Activated CD8-positive, alpha-beta memory T cell treated with anti-CD3 and anti-CD28 coated beads, Interleukin-2, amount 10 ng/mL, durations not matched to agents 7 days and 5 days (primary cell): ENCODE measurements at places on chromosomes 12 and 14. TPM values are rescaled to one million over a fixed set of nuclear protein-coding genes. Genes with fewer than 3 reads are reported as not detected.

Gene BAG5
- 29.9 TPM for total RNA-seq

Gene ZFP36L1
- total RNA-seq = 53.6 TPM

Gene OTUB2
- 4.2 TPM for total RNA-seq

Gene HCAR2
- total RNA-seq = not detected

Gene PRICKLE1
- 0.61 TPM for total RNA-seq

Gene OR6C65
- not detected for total RNA-seq

Gene NGB
- total RNA-seq = not detected

Gene LBHD2
- not detected for total RNA-seq

Gene RFX4
- not detected for total RNA-seq

Gene NELL2
- 22.7 TPM for total RNA-seq

Gene C12orf54
- total RNA-seq = not detected

Gene ATP5F1B
- total RNA-seq = 726 TPM

Gene ADAM20
- total RNA-seq = 0.16 TPM

DNA sequence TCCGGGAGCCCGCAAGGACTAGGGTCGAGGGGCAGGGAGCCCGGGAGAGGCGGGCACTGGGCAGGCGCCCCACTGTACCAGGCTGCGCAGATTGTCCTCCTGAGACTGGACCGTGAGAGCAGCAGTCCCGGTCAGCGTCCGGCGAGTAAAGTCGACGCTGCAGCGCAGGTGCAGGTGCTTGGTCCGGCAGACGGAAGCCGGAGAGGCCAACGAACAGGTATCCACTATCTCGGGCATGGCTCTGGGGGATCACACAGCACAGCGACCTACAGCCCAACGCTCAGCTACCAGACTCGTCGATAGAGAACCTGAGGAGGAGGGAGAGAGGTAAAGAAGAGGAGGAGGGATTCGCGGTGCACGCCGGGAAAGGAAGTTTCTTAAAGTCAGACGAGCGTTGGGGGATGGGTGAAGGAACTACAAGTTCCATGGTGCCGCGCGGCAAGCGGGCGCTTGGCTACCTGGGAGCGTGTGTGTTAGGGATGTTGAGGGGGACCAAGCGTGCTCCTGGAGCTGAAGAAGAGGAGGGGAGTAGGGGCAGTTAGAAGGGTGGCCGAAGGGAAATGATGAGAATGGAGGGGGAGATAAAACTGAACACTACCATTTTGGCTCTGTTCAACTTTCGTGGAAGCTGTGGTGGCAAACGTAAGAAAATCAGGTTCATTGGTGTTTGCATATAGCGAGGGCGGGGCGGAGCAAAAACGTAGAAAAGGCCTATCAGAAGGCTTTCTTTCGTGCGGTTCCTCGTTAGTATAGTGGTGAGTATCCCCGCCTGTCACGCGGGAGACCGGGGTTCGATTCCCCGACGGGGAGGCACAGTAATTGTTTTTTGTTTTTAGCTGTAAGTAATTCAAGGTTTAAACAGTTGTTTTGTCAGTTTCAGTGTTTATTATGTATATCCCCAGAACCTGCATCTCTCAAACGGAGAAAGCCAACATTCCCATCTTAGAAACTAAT, at the start of gene LTA4H:
Gene LTA4H, minus strand, starts transcription at position 305 of the 954 bp plus-strand sequence. Its CDS starts 68 bp downstream, at position 237.
- DNase-seq = peak; percentile 98
- H3K27me3 ChIP-seq = no peaks in the 10 kb centered on the region
- H3K4me3 ChIP-seq = no peak within 1 kb of the TSS
- peaks cover 8% of the 10 kb centered on the region for H3K4me1 ChIP-seq

DNA sequence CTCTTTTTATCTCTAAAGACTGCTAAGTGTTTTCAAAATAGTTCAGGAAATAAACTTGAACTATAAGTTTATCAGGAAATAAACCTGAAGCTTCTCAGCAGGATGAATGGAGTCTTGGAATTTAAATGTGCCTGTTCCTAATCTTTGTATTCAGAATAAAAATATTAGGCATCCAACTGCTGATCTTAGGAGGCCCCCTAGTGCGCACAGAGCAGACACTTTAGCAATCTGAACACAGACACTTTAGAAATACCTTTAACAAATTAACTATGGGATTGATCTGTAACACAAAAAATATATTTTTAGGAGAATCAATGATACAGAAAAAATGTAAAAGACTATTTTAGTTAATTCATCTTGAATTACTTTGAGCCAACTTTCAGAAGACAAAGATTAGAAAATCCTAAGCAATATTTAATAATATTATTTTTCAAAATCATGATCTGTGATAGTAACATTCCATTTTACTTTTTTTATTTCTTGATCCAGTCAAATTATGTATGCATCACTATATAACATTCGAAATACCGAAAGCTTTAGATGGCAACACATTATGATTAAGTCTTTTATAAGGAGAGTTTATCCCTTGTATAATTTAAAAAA, 80.9 kb downstream of the SLC41A2 start:
- peaks cover 3% of the 10 kb centered on the region for H3K4me1 ChIP-seq
- H3K27me3 ChIP-seq = peaks cover 17% of the 10 kb centered on the region
- no peak overlapping the region for H3K4me3 ChIP-seq
- H3K36me3 ChIP-seq = peaks cover 4% of the 10 kb centered on the region

GRCh38 chr14:78970677-78971076, 800.5 kb downstream of the NRXN3 start:
- no peak overlapping the region for H3K4me3 ChIP-seq
- no peaks in the 10 kb centered on the region for H3K36me3 ChIP-seq
- no peak for DNase-seq
- no peaks in the 10 kb centered on the region for H3K27me3 ChIP-seq
- no peak overlapping the region for H3K27ac ChIP-seq

- no peak overlapping the region for H3K27ac ChIP-seq
- no peaks in the 10 kb centered on the region for H3K27me3 ChIP-seq
- H3K4me1 ChIP-seq = no peaks in the 10 kb centered on the region
Measured at GRCh38 chr12:28331130-28331529, 140.9 kb downstream of the CCDC91 start.

DNA sequence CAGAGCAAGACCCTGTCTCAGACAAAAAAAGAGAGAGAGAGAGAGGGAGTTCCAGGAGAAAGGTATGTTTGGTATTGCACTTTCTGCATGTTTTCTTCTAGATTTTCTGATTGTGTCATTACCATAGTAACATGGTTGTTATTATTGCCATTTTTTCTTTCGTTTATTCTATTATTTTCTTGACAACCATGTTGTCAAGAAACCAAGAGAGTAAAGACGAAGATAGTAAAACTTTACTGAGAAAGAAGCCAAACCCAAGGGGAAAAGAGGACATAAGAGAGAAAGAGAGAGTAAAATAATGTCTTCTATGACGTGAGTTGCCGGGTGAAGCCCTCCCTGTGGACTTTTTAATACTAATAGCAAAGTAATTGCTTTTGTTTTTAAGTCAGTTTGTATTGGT, 1186.0 kb upstream of the SEL1L start:
- no peak for DNase-seq
- no peaks in the 10 kb centered on the region for H3K27me3 ChIP-seq
- H3K36me3 ChIP-seq = no peaks in the 10 kb centered on the region
- H3K27ac ChIP-seq = no peak overlapping the region
- H3K4me3 ChIP-seq = no peak overlapping the region
- no peaks in the 10 kb centered on the region for H3K4me1 ChIP-seq

DNA sequence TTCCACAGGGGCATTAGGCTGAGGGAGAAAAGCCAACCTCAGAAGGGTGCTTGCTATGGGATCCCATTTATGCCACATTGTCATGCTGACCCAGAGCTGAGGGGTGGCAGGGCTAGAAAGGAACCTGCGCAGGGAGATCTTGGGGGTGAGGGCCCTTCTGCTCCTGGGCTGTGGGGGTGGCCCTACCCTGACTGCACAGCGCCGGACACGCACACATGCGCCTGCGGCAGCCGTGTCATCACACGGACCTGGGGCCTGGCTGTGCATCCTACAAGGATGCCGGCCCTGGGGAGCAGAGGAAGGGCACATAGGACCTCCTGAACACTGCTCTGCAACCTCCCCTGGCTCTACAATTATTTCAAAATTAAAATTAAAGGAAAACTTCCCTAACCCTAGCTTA, 6.9 kb downstream of the CDCA4 start:
- H3K27ac ChIP-seq = peak overlapping the region; percentile 44
- H3K4me1 ChIP-seq = peaks cover 62% of the 10 kb centered on the region
- DNase-seq = no peak
- H3K4me3 ChIP-seq = no peak overlapping the region
- peaks cover 58% of the 10 kb centered on the region for H3K36me3 ChIP-seq

GRCh38 chr12:106331599-106331998, 25.9 kb upstream of the POLR3B start:
- H3K36me3 ChIP-seq = no peaks in the 10 kb centered on the region
- peaks cover 4% of the 10 kb centered on the region for H3K4me1 ChIP-seq
- no peaks in the 10 kb centered on the region for H3K27me3 ChIP-seq
- H3K4me3 ChIP-seq = no peak overlapping the region
- DNase-seq = no peak

GRCh38 chr14:35534208-35534872, 376 bp downstream of the INSM2 start:
- peaks cover 62% of the 10 kb centered on the region for H3K27me3 ChIP-seq
- H3K36me3 ChIP-seq = no peaks in the 10 kb centered on the region
- H3K27ac ChIP-seq = no peak overlapping the region
- peaks cover 8% of the 10 kb centered on the region for H3K4me1 ChIP-seq

- H3K27me3 ChIP-seq = no peaks in the 10 kb centered on the region
- H3K4me1 ChIP-seq = no peaks in the 10 kb centered on the region
- no peak for DNase-seq
- H3K27ac ChIP-seq = no peak overlapping the region
- no peaks in the 10 kb centered on the region for H3K36me3 ChIP-seq
Measured at GRCh38 chr14:87044807-87045206, 948.2 kb downstream of the GALC start.

DNA sequence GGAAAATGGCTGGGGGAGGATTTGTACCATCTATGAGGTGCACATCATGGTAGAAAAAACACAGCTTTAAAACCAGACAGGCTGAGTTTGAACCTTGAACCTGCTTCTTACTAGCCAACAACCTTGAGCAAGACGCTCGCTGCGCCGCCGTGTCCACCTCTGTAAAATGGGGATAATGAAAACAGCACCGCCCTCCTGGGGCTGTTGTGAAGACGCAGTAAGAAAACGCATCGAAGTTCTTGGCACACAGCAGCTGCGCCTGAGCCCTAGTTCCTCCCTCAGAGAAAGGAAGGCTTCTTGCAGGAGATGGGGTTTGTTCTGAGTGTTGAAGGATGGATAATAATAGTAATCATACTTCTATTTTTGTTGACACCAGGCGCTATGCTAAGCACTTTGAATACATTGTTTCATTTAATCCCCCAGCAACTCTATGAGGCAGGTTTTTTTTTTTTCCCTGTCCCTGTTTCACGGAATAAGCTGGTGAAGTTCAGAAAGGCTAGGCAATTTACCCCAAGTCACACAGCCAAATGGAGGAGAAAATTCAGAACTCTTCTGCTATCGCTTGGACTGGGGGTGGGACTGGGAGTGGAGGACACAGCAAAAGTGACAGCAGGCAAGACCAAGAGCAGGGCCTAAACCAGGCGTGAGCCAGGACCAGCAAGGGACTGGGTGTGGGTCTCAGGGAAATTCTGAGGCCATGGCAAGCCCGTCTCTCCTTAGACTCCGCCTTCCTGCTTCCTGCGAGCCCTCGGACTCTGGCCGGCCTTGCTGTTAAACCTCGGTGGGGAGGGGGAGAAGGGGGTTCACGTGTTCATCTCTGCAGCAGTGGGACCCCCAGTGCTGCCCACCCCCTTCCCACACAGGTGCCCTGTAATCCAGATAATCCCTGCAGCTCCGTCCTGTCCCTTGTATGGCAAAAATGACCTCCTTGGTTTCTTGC, 97.5 kb downstream of the LRRC74A start:
- H3K36me3 ChIP-seq = no peaks in the 10 kb centered on the region
- peaks cover 44% of the 10 kb centered on the region for H3K4me1 ChIP-seq
- H3K27me3 ChIP-seq = no peaks in the 10 kb centered on the region

- H3K4me3 ChIP-seq = no peak overlapping the region
- H3K4me1 ChIP-seq = no peaks in the 10 kb centered on the region
- peaks cover 1% of the 10 kb centered on the region for H3K36me3 ChIP-seq
- H3K27me3 ChIP-seq = peaks cover 52% of the 10 kb centered on the region
Measured at GRCh38 chr14:75383721-75384120, 44.1 kb upstream of the JDP2 start.

GRCh38 chr12:12465522-12465921, 97.1 kb downstream of the DUSP16 start:
- peaks cover 84% of the 10 kb centered on the region for H3K4me1 ChIP-seq
- peak overlapping the region; percentile 26 for H3K27ac ChIP-seq
- no peaks in the 10 kb centered on the region for H3K27me3 ChIP-seq

- H3K36me3 ChIP-seq = peaks cover 48% of the 10 kb centered on the region
- peak overlapping the region; percentile 94 for H3K27ac ChIP-seq
- H3K27me3 ChIP-seq = no peaks in the 10 kb centered on the region
- peaks cover 58% of the 10 kb centered on the region for H3K4me1 ChIP-seq
Measured at GRCh38 chr12:6452245-6452943, 552 bp downstream of the TAPBPL start.

- no peak for DNase-seq
- no peaks in the 10 kb centered on the region for H3K36me3 ChIP-seq
- H3K27ac ChIP-seq = no peak overlapping the region
- H3K4me1 ChIP-seq = no peaks in the 10 kb centered on the region
- no peaks in the 10 kb centered on the region for H3K27me3 ChIP-seq
- H3K4me3 ChIP-seq = no peak overlapping the region
Measured at GRCh38 chr12:99087278-99087677, 442.2 kb downstream of the APAF1 start.
